ENCODE measurements at places on chromosomes 11 and 22.

DNA sequence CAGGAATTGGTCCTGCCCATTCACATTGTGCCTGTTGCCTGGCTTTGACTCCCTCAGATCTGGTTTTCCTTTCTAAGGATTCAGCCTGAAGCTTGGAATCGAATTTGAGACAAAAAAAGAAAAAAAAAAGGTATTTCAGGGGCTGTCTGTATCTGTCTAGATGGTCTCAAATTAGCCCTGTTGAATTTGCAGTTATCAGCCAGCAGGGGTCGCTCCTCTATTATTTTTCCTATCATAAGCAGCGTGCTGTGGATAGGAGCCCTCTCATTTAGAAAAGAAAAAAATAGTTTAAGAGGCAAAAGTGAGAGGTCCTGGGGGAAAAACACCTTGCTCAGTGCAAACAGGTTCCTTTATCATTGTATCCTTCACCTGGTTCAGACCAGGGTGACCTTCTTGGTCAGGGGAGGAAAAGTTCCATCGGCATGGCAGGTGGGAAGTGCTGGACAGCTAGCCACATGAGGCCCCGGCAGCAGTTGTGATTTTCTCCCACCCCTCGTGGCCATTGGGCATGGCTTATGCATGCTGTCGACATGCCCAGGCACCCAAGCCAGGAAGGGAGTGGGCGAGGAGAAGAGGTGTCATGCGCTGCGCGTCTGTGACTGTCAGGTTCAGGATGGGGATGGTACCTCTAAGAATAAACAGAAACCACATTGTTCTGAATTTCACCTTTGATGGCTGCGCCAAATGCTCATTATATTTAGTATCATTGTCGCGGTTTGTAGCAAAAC lies 13.1 kb downstream of the OR5AK2 start:
- DNase-seq: peak; percentile 8

GRCh38 chr11:114522818-114523217 lies 36.9 kb downstream of the NXPE1 start:
- DNase-seq: no peak

DNA sequence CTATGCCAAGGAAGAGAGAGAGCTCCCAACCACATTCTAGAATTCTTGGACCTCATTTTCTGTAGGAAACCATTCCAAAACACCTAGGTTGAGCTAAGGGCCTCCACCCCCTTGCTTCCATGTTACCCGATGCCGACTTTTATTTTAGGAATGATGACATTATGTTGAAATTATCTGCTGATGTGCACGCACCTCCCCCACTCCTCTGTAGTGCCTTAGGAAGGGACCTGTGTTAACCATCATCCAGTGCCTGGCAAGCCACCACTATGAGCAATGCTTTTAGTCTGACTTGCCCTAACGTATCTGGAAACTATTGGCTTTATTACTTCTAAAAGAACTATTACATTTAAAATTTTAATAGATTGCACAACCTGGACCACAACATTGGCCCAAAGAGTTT lies 42.1 kb downstream of the NCAPD3 start:
- DNase-seq: no peak

DNA sequence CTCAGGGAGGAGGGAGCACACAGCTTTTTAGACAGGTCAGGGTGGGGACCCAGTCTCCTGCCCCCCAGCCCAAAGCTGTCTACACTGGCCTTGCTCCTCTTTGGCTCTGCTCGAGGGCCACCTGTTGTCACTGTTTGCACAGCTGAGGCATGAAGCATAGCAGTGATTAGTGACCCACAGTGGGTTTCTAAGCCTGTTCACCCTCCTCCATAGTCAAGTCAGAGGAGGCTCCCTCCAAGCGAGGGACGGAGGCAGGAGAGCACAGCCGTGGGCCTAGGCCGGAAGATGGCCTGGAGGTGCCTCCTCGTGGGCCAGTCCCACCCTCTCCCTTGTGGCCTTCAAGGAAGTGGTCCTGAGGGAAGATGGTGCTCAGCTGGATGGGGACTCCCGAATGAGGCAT lies 241.1 kb downstream of the GRIK4 start:
- DNase-seq: no peak

DNA sequence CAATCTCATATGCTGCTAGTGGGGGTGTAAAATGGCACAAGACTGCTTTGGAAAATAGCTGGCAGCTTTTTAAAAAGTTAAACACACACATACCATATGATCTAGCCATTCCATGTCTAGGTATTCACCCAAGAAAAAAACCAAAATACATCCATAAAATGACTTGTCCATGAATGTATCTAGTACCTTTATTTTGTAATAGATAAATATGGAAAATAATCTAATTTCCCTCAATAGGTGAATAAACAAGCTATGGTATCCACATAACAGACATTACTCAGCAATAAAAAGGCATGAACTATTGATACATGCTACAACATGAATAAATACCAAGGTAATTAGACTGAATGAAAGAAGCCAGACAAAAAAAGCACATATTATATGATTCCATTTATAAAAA lies 22.9 kb downstream of the RNF141 start:
- DNase-seq: no peak

DNA sequence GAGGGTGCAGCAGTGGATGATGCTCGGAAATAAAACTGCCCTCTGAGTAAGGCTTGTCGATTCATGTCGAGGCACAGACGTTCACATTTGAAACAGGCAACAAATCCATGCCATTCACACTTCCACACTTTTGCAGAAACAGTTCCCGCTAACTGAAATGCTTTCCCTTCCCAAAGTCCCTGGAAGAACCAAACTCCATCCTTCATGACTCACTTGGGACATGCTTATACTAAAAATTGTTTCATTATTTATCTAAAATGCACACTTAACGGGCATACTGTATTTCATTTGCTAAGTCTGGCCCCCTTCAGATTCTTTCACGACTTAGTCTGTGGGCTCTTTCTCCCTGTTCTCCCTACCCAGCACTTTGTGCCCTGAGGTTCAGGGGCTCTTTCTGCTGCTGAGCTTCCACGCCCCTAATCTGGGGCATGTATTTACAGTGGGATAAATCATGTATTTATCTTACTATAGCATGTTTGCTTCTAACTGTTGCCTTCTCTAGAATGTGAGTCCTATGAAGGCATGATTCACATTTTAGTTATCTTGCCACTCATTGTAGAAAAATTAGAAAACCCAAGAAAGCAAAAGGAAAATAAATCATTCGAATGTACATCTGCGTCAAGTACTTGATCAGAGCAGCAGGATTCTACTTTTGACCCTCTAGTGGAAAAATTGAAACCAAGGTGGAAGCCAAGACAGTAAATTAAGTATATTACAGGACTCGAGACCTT lies 12.5 kb downstream of the SCGB1A1 start:
- DNase-seq: peak; percentile 67

DNA sequence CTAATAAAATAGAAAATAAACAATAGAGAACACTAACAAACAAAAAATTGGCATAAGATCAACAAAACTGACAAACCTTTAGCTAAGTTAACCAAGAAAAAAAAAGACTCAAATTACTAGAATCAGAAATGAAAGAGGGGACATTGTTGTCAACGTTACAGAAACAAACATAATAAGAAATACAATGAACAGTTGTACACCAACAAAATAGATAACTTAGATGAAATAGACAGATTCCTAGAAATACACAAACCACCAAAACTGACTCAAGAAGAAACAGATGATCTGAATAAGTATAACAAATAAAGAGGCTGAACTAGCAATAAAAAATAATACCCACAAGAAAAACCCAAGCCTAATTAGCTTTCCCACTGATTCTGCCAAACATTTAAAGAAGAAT lies 34.7 kb upstream of the TMPRSS4 start:
- no peak for DNase-seq

- no peak for DNase-seq
These were observed 1062.3 kb downstream of the LRRC4C start for GRCh38 chr11:40397141-40397540.
